Activated naive CD8-positive, alpha-beta T cell treated with anti-CD3 and anti-CD28 coated beads, Interleukin-2, amount 10 ng/mL, durations not matched to agents 7 days and 5 days (primary cell): ENCODE measurements at places on chromosomes 4 and X. TPM values are rescaled to one million over a fixed set of nuclear protein-coding genes. Genes with fewer than 3 reads are reported as not detected.

DNA sequence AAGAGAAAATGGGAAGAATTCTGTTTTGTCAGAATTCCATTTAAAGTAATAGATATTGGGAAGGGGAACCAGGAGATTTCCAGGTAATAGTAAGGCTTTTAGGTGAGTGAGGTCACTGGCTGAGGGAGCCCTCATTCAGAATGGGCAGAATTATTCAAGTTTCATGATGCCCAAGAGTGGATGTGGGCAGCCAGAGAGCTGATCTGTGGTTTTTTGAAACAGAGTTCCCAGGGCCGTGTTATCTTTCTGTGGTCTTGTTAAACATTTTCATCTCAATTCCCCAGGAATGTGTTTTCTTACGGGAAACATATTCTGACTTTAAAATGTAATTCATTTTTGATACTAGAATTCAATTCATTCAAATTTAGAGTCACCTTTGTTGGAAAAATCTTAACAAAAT is 182.0 kb upstream of the AADAT start:
- no peaks in the 10 kb centered on the region for H3K27me3 ChIP-seq
- no peaks in the 10 kb centered on the region for H3K4me1 ChIP-seq
- DNase-seq = no peak
- H3K4me3 ChIP-seq = no peak overlapping the region
- no peaks in the 10 kb centered on the region for H3K36me3 ChIP-seq

- H3K27me3 ChIP-seq = no peaks in the 10 kb centered on the region
- no peak overlapping the region for H3K4me3 ChIP-seq
- no peaks in the 10 kb centered on the region for H3K4me1 ChIP-seq
- H3K36me3 ChIP-seq = peaks cover 1% of the 10 kb centered on the region
- DNase-seq = no peak
- no peak overlapping the region for H3K27ac ChIP-seq
Observed at GRCh38 chrX:31057691-31058090, 14.2 kb downstream of the FTHL17 start.

DNA sequence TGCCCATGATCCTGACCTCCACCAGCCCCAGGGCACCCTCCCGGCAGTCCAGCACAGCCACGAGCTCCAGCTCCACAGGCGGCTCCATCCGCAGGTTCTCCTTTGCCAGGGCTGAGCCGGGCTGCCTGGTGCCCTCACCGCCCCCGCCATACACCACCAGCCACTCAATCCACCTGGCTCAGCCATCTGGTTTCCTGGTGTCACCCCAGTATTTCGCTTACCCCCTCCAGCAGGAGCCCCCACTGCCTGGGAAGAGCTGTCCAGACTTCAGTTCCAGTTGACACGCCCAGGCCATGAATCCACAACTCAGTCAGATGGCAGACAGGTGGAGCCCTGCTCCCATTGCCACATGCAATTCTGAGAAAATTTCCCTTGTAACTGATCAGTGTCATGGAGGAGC is 3.9 kb downstream of the SHISA3 start:
- peaks cover 53% of the 10 kb centered on the region for H3K27me3 ChIP-seq
- no peak overlapping the region for H3K27ac ChIP-seq
- H3K36me3 ChIP-seq = no peaks in the 10 kb centered on the region
- DNase-seq = no peak

Gene WDR17
- 1.2 TPM for total RNA-seq

Gene KIAA1210
- not detected for total RNA-seq
